ENCODE measurements at places on chromosomes 7 and 10.

- DNase-seq: no peak
Observed at GRCh38 chr7:65971021-65971420, 11.0 kb downstream of the GUSB start.

GRCh38 chr7:143973870-143974416 lies 19.3 kb downstream of the OR2F1 start:
- no peak for DNase-seq

DNA sequence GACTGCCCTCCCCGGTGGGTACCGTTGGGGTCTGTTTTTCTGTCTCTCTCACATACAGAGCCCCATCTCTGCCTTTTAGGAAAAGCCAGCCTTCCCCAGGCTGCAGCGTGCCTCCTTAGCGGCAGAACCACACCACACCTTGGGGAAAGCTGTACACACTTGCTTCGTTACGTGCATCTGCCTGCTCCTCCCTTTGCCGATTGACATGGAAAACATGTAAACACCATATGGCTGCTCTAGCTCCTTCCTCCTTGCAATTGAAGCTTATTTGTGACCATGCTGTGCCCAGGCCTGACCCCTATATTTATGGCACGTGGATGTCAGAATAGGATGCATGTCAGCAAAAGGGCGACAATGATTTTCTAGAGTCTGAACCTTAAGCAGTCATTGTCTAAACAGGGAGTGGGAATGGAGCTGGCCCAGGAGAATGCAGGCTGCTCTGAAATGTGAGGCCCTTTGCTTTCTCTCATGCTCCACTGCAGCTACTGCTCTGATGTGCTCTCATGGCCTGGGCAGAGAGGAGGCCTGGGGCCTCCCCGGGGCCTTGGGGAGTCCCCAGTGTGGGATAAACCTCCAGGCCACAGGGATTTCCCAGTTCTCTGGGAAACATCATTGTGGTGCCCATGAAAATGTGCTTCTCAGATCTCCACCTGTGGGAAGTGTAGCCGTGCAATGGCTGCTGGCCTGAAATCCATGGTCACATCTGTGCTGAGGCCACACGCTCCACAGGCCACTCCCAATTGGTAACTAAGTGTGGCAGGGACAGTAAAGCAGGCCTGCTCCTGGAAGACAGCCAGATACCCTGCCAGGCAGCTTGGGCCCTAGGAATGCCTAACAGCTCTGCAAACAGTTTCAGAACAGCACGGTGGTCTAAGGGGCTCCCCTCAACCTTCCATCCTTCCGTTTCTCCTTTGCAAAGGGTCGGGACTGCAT lies 18.6 kb downstream of the PDE6C start:
- DNase-seq: no peak

DNA sequence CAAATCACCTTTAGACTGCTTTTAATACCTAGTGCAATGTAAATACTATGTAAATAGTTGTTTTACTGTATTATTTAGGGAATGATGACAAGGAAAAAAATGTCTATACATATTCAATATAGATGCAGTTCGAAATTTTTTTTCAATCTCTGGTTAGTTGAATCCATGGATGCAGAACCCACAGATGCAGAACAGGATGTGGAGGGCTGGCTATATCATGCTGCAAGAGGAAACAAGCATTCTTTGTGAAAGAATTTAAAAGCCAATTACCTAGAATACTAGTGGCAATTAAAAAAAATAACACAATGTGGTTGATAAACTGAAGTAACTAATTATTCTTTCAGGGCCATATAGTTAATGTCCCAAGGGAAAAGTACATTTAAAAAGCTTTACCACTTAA lies 170.4 kb downstream of the ZNF438 start:
- peak; percentile 47 for DNase-seq

DNA sequence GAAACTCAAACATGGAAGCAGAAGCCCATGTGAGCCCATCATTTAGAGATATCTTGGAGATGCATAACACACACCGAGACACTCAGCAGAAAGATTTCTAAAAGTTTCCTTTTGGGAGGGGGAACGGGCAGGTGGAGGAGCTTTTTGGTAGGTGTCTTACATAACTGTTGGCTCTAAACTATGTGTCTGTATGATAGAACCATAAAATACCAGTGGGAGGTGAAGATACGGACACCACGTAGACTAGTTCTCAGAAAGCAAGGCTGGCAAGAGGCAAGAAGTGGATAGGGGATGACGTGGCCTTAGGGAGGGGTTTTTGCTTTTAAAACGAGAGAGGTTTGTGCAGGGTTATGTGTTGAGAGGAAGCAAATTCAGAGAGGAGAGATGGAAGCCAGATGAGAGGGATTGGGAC lies 36.5 kb downstream of the IL15RA start:
- no peak for DNase-seq

- no peak for DNase-seq
Observed at GRCh38 chr7:1714583-1715330, 44.7 kb downstream of the ELFN1 start.

DNA sequence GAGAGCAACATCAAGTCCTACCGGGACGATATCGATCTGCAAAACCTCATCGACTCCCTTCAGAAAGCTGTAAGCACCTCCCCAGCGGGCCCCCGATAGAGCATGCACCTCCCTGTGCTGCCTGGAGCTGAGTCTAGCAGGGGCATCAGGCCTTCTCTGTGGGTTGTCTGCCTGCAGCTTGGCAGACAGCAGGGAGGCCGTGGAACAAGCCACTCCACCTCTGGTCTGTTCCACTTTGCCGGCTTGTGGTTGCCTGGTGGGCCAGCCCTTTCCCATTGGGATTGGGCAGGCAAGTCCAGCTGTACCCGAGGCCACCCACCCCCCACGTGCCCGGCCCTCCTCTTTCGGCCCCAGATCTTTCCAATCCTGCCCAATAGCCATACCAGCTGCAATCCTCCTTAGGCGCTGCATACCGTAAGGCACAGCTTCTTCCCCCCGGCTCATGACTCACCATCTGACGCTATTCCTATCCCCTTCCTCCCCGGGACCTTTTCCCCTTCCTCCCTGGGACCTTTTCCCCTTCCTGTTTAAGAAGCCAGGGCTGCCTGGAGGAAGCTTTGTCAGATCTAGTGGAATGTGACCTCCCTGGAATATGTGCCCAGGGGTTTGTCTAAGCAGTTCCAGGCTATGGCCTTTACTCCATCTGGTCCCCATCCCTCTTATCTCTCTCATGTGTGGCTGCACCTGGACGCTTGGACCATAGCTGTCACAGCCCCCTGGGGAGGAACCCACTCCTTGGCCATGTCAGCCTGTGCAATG lies 28.1 kb upstream of the SH2D4B start:
- DNase-seq: no peak

GRCh38 chr10:101694674-101695403 lies at the start of gene FBXW4:
FBXW4 (minus strand) TSS chr10:101695170; CDS start chr10:101695105, 65 bp downstream.
- DNase-seq: peak; percentile 66

DNA sequence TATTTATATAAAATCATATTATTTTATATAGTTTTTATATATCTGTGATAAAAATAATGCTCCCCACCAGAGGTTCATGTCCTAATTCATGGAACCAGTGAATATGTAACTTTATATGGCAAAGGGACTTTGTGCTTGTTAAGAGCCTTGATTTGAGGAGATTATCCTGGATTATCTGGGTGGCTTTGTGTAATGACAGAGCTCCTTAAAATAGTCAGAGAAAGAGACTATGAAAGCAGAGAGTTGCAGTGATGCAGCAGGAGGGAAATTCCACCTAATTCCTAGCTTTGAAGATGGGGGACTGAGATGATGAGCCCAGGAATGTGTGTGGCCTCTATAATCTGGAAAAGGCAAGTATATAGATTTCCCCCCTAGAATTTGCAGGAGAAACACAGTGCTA lies 1034.2 kb upstream of the C7orf33 start:
- DNase-seq: no peak

GRCh38 chr7:124914298-124914697 lies 15.3 kb downstream of the POT1 start:
- DNase-seq: no peak

GRCh38 chr10:94546901-94547185 lies 1.3 kb downstream of the HELLS start:
- DNase-seq: no peak

GRCh38 chr7:108166687-108167086 lies 36.5 kb upstream of the LAMB4 start:
- DNase-seq: no peak

DNA sequence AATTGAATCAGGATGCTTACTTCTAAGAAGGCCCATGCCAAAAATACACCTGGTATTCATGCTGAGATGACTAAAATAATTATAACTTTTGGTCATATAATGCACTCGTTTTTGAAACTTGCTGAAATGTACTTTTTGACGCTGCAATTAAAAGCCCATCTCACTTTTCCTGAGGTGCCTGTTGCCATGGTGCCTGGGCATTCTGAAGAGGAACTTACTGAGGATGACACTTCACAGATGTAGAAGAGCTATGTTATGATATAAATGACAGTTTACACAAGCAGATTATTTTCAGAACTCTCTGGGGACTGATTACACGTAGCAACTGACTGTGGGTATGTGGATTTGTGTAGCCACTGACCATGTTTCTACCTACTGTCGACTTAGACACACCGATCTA lies 182.4 kb downstream of the TPK1 start:
- DNase-seq: no peak

GRCh38 chr7:99252166-99252895 lies 20.3 kb upstream of the MYH16 start:
- DNase-seq: no peak

DNA sequence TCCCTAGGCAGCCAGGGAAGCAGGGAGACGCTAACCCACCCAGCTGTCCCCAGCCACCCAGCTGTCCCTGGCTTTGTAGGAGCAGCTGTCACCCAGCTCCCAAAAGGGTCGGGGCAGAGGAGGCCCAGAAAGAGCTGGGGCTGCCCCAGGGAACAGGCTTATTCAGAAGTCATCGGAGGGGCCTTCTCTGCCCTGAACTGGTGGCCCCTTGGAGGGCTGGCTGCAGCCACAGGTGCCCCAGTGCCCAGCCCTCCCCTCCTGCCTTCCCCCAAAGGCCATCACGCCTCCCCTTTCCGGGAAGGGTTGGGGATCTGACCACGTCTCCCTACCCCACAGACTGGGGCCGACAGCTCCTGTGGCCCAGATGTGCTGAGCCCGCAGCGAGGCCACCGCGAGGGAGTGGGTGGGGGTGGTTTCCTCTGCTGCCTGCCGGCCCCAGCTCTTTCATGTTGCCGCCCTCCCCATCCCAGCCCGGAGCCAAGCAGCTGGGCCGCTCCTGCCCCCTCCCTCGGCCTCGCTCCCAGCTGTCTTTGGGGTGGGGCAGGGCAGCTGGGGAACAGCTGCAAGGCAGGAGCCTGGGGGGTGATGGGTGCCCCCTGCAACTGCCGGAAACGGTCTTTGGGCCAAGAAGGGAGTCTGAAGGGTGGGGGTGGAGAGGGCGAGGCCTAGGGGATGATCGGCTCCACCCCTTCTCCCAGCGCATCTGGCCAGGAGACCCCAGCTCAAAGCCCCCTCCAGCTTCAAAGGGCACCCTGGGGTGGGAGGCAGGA lies 16.8 kb downstream of the TRIM8 start:
- DNase-seq: peak; percentile 86

DNA sequence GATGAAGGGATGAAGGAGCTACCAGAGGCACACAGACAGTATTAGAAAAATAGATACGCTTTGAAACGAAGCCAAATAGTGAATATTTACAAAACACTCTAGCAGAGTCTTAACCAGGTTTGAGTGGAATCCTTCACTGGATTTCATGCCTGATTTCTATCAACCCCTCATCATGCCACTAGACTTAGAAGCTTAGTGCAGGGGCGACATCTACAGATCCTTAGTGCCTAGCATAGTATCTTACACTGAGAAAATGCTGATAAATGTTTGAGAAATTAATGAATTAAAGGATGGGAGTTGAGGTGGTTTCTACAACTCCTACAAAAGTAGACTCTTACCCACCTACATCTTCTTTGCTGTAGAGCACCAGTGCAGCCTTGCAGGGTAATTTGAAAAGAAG lies 54.7 kb upstream of the CCNJ start:
- no peak for DNase-seq
